ENCODE measurements at places on chromosomes 6 and 20.

- DNase-seq: no peak
These were observed 205.1 kb downstream of the LY86 start for GRCh38 chr6:6793388-6794250.

DNA sequence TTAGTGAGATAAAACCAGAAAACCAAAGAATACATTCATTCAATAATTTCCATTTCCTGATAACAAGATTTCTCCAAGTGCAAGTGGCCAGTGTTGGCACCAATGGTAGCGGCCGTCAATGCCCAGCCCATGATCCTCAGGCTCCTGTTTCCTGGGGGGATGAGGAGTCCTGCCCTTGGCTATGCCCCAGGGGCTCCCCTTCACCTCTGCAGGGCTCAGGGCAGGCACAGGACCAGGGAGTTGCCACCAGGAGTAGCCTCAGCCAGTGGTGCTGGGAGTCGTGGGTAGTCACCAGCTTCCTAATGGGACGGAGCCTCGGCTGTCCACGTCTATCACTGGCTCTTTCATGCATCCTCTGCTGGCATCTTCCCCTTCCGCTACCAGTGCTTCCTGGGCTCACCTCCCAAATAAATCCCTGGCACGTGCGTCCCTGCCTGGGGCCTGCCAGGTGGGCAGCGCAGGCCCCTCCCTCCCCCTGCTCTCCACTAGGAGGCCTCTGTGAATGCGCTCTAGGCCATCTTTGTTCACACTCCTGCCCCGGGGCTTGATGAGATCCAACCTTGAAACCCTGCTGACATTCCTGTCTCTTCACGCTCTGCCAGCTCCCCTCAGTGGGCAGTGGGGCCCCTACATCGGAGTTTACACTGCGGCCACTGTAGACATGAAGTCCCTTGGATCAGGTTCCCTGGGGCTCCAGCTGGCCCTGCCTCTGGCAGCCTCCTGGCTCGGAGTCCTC lies 215.7 kb downstream of the SYNDIG1 start:
- peak; percentile 19 for DNase-seq

DNA sequence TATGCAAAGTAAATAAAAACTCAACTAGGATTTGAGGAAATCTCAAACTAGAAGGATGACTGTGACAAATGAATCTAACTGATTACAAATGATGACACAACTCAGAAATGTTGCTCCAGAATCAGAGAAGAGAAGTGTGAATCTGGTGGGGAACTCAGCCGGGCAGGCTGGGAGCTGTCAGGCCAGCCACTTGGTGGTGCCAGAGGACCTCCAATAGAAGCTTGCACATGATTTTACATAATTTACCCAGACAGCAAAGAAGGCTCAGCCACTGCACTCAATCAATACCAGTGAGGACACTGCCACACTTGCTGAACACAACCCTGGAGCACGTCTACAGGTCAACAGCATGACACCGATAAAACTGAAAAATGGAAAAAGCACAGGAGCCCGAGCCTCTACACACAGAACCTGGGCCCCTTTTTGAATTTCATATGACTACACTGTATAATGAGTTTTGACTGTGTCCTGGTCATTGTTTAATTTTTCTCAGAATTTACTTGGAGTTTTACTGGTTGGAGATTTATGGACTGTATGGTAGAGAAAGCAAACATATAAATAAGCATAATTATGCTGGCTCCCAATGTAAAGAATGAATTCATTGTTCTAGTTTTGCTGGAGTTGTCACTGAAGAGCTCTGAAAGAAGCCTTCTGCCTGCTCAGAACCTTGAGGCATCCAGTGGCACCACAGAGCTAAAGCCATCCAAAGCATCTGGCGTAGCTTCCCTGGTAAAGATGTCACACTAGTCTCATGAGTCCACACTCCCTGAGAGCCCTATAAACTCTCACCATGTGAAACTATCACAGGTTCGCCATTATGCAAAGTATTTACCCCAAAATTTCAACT lies 296.5 kb downstream of the THBS2 start:
- DNase-seq: peak; percentile 84

DNA sequence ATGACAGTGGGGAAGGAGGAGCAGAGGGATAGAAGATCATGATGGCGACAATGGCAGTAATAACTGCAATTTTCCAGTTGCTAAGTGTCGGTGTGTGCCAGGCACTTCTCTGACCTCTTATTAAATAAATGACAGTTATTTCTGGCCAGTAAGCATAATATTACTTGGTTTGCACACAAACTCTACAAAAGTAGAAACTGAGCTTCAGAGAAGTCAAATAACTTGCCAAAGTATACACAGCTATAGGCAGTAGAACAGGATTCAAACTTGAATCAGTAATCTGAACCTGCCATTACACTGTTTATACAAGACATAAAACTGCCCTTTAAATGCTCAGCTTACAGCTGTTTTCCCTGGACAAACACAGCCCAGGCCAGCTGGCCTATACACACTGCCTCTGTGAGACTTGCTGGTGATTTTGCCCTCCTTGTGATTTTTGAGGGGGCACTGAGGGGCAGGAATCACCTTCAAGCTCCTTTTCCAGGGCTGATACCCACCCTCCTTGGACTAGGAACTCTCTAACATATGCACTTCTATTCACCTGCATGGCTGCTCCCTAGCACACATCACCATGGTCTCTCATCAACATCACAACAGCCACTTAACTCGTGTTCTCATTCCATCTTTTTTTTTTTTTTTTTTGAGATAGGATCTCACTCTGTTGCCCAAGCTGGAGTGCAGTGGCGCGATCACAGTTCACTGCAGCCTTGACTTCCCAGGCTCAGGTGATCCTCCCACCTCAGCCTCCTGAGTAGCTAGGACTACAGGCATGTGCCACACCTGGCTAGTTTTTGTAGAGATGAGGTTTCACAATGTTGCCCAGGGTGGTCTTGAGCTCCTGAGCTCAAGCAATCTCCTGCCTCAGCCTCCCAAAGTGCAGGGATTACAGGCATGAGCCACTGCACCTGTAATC lies 63.6 kb downstream of the SLC23A2 start:
- DNase-seq: peak; percentile 53
